ENCODE measurements at places on chromosomes 4 and X. TPM values are rescaled to one million over a fixed set of nuclear protein-coding genes. Genes with fewer than 3 reads are reported as not detected.

Gene DUX4
- total RNA-seq = not detected

Gene GNPDA2
- total RNA-seq = 23.5 TPM

Gene FGFBP2
- total RNA-seq = not detected

Gene FABP2
- total RNA-seq = not detected

Gene SOD3
- total RNA-seq = 1.6 TPM

Gene ABHD18
- total RNA-seq = 7.6 TPM

Gene GEMIN8
- 15.8 TPM for total RNA-seq

Gene PNMA5
- not detected for total RNA-seq

Gene PIR
- total RNA-seq = 11.9 TPM

Gene CLIC2
- total RNA-seq = 15.1 TPM

Gene OCIAD2
- 2.2 TPM for total RNA-seq

Gene SLC26A1
- total RNA-seq = under 0.01 TPM

Gene TMEM31
- not detected for total RNA-seq

Gene SLIT2
- total RNA-seq = 29.1 TPM

Gene ENOPH1
- total RNA-seq = 31.2 TPM

Gene PLP1
- total RNA-seq = 1.1 TPM

Gene GPAT3
- total RNA-seq = 28.5 TPM

Gene APLN
- total RNA-seq = 0.78 TPM

Gene GPRASP2
- total RNA-seq = 12.7 TPM

Gene MAML3
- 3.3 TPM for total RNA-seq

Gene CNKSR2
- 0.98 TPM for total RNA-seq

Gene DGAT2L6
- total RNA-seq = not detected

Gene SPIN2A
- total RNA-seq = 2.2 TPM

Gene SLC6A14
- total RNA-seq = not detected

Gene CPZ
- total RNA-seq = 2.0 TPM

Gene SPATA4
- 0.20 TPM for total RNA-seq

Gene PPARGC1A
- total RNA-seq = 0.59 TPM

Gene TKTL2
- not detected for total RNA-seq

Gene SNCA
- total RNA-seq = 0.37 TPM

Gene IGFBP7
- 4.5 TPM for total RNA-seq

Gene VCX
- not detected for total RNA-seq

Gene FRAS1
- 28.3 TPM for total RNA-seq

Gene SORBS2
- total RNA-seq = 3.7 TPM

Gene PHKA1
- 5.5 TPM for total RNA-seq

Gene DMRTC1B
- not detected for total RNA-seq

Gene TMSB15C
- total RNA-seq = 1.1 TPM

Gene VSIG1
- total RNA-seq = under 0.01 TPM

Data from subcutaneous preadipocyte (primary cell).